Stimulated activated naive CD4-positive, alpha-beta T cell (primary cell): ENCODE measurements at places on chromosomes 2 and 18.

DNA sequence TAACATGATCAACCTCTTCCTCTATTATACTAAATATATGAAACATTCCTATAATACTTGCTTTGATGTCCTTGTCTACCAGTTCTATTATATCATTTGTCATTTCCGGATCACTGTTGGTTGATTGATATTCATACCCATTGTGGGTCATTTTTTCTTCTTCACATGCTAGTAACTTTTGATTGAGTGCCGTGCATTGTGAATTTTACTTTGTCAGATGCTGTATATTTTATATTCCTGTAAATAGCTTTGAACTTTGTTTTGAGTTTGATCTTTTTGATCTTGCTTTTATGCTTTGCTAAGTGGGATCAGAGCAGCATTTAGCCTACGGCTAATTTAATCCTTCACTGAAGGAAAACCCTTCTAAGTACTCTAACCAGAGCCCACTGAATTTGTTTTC, 168.9 kb upstream of the RAB6C start:
- DNase-seq = no peak

DNA sequence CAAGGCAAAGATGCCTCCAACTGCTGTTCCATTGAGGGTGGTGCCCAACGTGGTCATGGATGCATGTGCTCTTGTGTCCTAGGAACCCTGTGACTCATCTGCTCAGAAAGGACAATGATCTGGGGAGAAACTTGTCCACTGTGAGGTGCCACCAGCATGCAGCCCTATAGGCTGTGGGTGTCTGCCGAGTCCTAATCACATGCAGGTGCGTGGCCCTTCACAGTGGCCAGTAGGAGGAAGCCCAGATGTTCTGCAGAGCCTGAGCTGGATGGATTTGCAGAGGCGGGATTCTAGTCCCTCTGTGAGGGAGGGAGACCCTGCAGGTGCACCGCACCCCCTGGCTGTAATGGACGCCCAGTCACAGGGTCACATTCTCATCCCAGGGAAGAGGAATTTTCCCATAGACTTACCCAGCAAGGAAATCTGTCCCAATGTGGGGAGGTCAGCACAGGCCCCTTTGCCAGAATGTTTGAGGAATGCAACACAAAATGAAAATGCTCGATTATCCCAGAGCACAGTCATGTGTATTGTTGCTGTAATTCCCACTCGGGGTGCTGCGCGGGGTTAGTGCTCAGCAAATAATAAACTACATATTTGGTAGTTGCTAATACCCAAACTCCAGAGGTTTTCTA, 13.9 kb downstream of the GDF7 start:
- DNase-seq = no peak

GRCh38 chr2:122516775-122517174, 761.3 kb downstream of the TSN start:
- no peak for DNase-seq

GRCh38 chr2:221075203-221075602, 496.9 kb downstream of the EPHA4 start:
- no peak for DNase-seq

DNA sequence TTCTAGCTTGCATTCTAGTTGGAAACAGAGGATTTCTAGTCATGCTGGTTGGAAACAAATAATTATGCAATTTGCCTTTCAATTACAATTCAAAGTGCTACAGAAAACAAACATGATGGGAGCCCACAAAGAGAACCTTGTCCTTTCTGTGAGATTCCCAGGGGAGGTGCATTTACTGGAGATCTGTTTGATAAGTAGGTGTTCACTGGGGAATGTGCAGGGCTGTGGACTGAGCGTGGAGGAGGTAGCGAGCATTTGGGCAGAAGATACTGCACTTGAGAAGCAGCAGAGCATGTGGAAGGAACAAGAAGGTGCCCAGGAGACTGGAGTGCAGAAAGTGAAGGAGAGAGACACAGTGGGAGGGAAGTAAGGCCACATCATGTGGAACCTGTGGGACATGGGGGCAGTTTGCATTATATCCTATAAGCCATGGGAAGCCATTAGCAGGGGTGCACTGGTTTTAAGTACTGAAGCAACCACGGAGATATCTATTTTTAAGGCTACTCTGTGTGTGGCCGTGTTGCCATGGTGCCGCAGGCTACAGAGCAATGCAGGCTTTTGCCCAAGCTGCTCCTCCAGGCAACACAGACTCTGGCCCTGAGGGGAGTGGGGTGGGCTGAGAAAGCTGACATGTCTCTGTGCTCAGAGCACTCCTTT, 154.0 kb downstream of the ANTXR1 start:
- no peak for DNase-seq

- no peak for DNase-seq
These were observed 91.2 kb upstream of the ARL4C start for GRCh38 chr2:234588054-234588430.

DNA sequence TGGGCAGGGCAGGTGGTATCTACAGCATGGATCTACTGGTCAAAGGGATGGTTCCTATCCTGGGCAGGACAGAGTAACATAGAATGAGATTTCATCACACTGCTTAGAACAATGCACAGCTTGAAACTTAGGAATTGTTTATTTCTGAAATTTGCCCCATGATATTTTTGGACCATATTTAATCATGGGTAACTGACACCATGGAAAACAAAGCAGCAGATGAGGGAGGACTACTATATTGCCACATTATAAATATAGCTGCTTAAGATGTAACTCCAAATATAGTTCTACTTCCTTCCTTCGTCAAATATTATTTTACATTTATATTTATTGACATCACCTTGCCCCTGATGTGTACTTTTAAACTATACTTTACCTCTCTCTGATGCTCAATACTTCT, 254.7 kb downstream of the PTPRM start:
- no peak for DNase-seq

DNA sequence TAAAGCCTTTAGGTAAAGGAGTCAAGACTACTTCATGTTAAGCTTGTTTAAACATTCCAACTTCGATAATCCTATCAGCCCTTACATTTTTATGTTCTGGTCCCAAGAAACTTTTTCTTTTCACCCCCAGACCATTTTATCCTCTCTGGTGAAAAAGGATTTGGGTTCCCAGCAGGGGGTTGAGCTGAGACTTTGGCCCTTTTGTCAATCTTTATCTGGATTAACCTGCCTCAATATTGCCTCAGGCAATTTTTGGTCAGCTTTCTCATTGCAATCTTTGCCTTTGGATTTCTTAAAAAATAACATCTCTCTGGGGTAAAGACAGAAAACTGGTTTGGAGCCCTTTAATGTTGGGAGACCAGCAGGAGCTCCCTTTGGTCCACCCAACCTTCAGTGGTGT, 33.9 kb upstream of the CSRNP3 start:
- DNase-seq = no peak

DNA sequence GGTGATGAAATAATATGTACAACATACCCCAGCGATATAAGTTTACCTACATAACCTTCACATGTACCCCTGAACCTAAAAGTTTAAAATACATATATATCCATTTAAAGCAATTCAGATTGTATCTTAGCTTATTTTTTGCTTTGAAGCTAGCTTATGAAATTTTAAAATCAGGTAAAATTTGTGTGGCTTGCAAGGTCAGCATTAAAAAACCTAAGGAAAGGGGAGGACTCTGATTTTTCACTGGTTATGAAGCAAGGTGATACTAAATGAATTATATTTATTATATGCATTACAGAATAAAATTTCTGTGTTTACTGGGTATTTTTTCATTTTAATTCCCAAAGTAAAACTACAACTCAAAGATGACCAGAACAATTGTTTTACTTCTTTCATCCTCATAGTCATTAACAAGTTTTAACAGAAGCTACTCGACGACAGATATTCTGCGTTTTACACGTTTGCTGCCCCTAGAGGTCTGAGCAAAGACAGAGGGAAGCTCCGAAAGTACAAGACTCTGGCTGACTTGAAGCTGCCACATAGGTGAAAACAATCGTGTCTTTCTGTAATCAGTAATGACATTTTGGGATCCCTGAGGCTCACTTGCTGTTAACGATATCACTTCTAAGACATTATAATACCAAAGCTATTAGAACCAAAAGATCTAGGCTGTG, 17.1 kb downstream of the PKP4 start:
- DNase-seq = no peak

DNA sequence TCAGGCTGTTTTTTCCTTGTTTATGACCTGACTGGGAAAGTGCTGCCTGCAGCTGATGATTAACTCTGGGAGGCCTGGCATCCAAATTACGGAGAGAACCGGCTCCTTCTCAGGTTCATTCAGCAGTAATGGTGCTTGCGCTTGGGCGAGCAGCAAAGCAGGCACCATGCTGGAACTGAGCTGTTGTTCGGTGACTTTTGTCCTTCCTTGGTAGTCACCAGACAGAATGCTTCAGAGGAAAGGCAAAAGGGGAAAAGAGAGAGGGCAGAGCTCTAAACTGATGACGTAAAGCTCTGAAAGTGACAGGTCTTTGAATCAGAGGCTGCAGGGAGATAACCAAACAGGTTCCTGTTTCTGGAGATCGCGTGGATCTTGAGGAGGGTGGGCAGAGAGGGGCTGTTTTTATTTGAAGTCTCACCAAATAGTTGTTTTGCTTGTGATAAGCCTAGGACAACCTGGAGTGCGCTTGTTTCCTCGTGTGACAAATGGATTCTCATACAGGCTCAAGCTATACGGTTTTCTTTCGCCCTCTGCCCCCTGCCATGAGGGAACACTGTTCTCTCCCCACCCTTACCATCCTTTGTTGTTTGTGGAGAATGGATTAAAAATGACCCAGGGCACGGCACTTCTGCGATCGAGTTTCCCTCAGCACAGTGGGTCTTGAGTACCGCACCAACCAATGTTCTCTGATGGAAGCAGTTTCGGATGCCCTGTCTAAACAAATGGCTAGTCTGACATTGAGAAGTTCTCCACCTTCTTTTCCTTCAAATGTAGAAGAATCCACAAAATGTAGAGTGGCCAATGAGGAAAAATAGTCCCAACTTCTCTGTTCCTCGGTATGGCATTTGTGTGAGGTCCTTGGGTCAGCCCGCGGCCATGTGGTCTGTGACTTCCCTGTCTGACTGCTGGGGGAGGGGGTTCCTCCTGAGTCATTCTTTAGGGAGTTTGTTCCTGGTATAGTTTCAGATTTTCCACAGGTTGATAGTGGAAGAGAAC, 1.3 kb downstream of the RASGRP3 start:
- peak; percentile 4 for DNase-seq

GRCh38 chr2:160505256-160505655, 11.6 kb upstream of the RBMS1 start:
- no peak for DNase-seq

DNA sequence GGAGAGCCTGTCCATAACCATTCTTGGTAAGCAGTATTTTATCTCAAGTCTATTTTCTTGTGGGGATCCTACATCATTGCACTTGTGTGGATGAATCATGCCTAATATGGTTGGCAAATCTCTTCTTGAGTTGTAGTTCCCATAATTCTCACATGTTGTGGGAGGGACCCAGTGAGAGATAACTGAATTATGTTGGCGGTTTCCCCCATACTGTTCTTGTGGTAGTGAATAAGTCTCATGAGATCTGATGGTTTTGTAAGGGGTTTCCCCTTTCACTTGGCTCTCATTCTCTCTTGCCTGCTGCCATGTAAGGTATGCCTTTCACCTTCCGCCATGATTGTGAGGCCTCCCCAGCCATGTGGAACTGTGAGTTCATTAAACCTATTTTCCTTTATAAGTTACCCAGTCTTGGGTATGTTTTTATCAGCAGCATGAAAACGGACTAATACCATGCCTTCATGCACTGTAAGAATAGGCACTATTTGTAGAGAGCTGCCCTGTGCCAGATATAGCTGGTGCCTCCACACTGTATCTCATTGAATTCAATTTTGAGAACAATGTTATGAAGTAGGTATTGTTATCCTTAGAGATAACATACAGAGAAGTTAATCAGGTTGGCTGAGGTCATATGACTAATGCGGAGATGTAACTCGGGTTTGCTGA, 148.3 kb downstream of the PLCL1 start:
- DNase-seq = no peak

DNA sequence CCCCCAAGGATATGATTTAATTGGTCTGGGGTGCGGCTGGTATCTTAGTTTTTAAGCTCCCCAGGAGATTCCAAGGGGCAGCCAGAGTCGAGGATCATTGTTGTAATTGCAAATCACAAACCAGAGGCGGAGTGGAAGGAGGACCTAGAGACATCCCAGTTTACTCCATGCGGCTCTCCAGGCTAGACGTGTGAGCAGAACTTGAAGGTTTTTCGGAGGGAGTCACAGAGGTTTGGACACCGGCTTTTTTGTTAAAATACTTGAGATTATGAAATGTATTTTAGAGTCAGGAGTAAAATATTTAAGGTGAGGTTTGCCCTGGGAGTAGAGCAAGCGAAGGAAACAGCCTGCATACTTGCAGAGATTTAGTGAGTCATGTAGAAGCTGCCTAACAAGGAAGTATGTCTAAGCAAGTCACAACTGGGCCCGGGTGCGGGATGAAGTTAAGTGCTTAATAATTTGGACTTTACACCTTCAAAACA, 39.5 kb downstream of the TGOLN2 start:
- no peak for DNase-seq

GRCh38 chr18:23114911-23115310, 20.4 kb upstream of the CABLES1 start:
- DNase-seq = no peak

DNA sequence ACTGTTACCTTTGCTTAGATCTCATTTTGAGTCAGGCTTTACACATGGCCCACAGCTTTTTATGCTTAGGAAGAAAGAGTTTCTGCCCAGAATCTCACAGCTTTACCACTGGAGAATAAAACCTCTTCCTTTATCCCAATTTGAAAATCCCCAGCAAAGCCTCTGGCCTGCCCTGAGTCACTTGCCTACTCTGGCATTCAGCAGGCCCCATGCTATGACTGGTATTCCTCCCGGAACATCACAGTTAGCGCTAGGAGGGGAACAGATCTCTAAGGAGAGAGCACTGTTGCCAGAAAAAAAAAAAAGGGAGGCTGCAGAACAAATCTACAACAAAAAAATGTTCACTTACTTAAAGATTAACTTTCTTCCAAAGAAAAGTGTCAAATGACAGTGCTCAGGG, 152.9 kb upstream of the DNMT3A start:
- no peak for DNase-seq
